ENCODE measurements at places on chromosomes 4 and X. TPM values are rescaled to one million over a fixed set of nuclear protein-coding genes. Genes with fewer than 3 reads are reported as not detected.
A peak's percentile ranks its signal among the peaks of the same experiment; 100 is the strongest.

GRCh38 chr4:123672987-123673386 is 276.4 kb downstream of the SPRY1 start:
- no peak for DNase-seq
- H3K36me3 ChIP-seq, result no peaks in the 10 kb centered on the region
- no peak overlapping the region for H3K27ac ChIP-seq
- no peak overlapping the region for H3K4me3 ChIP-seq
- H3K27me3 ChIP-seq, result no peaks in the 10 kb centered on the region

DNA sequence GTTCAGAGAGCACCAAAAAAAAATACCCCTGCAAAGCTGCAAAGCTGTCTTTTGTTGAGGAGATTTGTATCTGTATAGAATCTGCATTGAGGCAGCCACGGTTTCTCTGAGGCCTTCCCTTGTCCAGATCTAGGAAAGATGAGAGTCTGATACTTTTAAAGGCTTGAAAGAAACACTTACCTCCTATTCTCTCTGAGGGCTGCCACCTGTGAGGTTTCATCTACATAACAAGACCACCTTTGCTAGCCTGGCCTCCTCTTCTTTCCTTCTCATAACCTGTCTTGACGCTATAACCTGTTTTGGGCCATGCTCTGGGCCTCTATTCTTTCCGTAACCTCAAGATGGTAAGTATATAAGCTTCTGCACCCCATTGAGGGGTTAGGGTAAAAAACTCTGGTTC is 779.6 kb upstream of the HTR2C start:
- no peak for DNase-seq
- no peaks in the 10 kb centered on the region for H3K27me3 ChIP-seq

GRCh38 chr4:113582737-113583136 is 178.8 kb downstream of the CAMK2D start:
- no peak overlapping the region for H3K4me3 ChIP-seq
- peak; percentile 79 for DNase-seq
- H3K36me3 ChIP-seq, result no peaks in the 10 kb centered on the region
- H3K27ac ChIP-seq, result peak overlapping the region; percentile 82
- no peaks in the 10 kb centered on the region for H3K27me3 ChIP-seq

DNA sequence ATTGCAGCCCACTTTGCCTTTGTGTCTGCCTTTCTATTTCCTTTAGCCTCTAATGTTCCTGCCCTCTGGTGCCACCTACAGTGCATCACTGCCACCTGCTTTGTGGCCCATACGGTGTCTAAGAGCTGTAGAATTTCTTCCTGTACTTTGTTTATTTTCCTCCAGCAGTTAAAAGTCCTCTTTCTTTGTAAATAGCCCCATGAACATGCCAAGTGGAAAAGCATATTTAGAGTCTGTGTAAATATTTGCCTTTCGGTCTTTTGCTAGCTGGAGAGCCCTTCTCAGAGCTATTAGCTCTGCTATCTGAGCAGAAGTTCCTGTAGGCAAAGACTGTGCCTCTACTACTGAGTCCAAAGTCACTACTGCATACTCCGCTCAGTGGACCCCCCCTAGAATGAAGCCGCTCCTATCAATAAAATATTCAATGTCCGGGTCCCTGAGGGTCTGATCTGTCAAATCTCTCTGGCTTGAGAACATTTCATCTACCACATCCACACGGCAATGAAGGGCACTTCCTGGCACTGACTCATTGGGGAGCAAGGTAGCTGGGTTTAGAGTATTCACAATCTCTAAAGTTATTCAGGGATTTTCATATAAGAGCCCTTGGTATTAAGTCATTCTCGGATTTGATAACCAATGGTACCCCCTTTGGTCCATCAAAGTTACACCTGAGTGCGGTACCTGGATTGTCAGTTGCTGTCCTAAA is 36.3 kb downstream of the SULT1E1 start:
- no peaks in the 10 kb centered on the region for H3K36me3 ChIP-seq
- H3K27ac ChIP-seq, result no peak overlapping the region
- no peak overlapping the region for H3K4me3 ChIP-seq
- no peaks in the 10 kb centered on the region for H3K27me3 ChIP-seq
- H3K4me1 ChIP-seq, result no peaks in the 10 kb centered on the region

DNA sequence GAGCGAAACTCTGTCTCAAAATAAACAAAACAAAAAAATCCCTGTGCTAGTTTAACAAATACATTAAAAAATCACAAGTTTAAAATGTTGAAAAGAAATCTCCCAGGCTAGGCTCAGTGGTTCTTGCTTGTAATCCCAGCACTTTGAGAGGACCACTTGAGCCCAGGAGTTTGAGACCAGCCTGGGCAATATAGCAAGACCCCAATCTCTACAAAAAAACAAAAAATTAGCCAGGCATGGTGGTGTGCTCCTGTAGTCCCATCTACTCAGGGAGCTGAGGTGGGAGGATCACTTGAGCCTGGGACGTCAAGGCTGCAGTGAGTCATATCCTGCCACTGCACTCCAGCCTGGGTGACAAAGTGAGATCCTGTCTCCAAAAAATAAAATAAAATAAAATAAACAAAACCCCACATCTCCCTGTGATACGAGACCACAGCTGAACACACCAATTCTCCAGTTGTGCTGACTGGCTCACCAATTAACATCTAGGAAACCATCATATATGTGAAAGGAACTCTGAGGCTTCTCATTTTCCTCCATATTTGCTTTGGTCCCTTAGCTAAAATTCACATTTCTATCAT is 7.3 kb downstream of the RPS4X start:
- no peak for DNase-seq
- H3K27me3 ChIP-seq, result no peaks in the 10 kb centered on the region
- peaks cover 4% of the 10 kb centered on the region for H3K36me3 ChIP-seq
- no peaks in the 10 kb centered on the region for H3K4me1 ChIP-seq
- H3K27ac ChIP-seq, result peak overlapping the region; percentile 32

GRCh38 chrX:15500497-15500966 is at the start of gene BMX:
Gene BMX (plus strand): TSS chrX:15500807. CDS start chrX:15508354, 7,547 bp downstream.
- DNase-seq, result no peak
- no peaks in the 10 kb centered on the region for H3K36me3 ChIP-seq
- peak within 1 kb of the TSS; percentile 15 for H3K4me3 ChIP-seq
- H3K4me1 ChIP-seq, result peaks cover 8% of the 10 kb centered on the region
- no peak within 1 kb of the TSS for H3K27ac ChIP-seq
- no peaks in the 10 kb centered on the region for H3K27me3 ChIP-seq

DNA sequence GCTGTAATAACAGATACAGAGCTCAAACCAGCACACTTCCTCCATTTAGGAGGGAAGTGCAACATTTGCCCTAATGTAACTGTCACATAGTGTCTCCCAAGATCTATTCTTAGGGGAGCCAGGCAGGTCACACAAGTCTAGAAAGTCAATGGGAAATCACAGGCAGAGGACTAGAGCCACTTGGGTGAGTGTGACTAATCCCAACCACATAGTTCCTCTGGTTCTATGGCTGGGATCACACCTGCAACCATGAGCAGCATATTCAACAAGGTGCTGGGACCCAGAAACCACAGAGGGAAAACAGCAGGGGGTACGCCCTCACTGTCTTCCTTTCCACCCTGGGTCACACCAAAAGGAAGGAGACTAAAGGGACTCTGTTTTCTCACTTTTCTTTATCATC is 66.8 kb upstream of the TACR3 start:
- no peak for DNase-seq
- no peak overlapping the region for H3K27ac ChIP-seq
- no peaks in the 10 kb centered on the region for H3K4me1 ChIP-seq
- H3K27me3 ChIP-seq, result no peaks in the 10 kb centered on the region

- H3K27me3 ChIP-seq, result no peaks in the 10 kb centered on the region
- no peak overlapping the region for H3K4me3 ChIP-seq
- no peak for DNase-seq
- H3K4me1 ChIP-seq, result no peaks in the 10 kb centered on the region
- H3K36me3 ChIP-seq, result no peaks in the 10 kb centered on the region
- no peak overlapping the region for H3K27ac ChIP-seq
These were observed 280.1 kb upstream of the ZFP42 start for GRCh38 chr4:187715466-187715865.

DNA sequence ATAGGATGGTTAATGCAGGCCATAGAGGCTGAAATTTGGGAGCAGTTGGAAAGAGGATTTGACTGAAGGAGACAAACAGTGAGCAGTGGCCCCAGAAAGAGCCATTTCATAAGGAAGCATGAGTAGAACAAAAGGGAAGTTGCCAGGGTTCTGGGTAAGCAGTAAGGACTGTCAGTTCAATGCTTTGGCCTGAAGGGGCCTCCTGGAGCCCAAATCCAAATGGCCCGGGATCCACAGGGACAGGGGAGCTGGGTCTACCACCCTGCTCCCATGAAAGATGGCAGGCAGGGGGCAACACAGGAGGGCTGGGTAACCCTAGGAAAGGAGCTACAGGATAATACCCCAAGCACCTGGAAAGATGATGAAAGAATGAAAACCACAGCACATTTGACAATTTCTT is 4.1 kb upstream of the INTS6L start:
- no peaks in the 10 kb centered on the region for H3K27me3 ChIP-seq
- H3K27ac ChIP-seq, result no peak overlapping the region
- H3K4me3 ChIP-seq, result no peak overlapping the region
- no peaks in the 10 kb centered on the region for H3K4me1 ChIP-seq
- H3K36me3 ChIP-seq, result no peaks in the 10 kb centered on the region

DNA sequence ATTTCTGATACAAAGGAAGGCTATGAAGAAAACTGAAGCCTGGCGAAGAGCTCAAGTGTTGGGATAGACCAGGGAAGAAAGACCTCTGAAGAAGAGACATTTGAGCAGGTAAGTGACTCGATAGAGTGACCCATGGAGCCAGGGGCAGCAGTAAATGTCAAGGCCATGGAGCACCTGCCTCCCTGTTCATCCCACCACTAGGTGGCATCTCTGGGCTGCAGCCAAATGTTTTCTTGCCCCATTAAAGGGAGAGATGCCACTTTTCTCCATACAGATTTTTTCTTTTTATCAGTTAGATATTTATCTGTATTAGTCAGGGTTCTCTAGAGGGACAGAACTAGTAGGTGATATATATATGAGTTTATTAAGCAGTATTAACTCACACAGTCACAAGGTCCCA is 4.9 kb upstream of the ZNF81 start:
- no peak overlapping the region for H3K27ac ChIP-seq
- H3K4me1 ChIP-seq, result peaks cover 6% of the 10 kb centered on the region
- no peaks in the 10 kb centered on the region for H3K36me3 ChIP-seq
- H3K27me3 ChIP-seq, result no peaks in the 10 kb centered on the region
- H3K4me3 ChIP-seq, result no peak overlapping the region
- peak; percentile 21 for DNase-seq

DNA sequence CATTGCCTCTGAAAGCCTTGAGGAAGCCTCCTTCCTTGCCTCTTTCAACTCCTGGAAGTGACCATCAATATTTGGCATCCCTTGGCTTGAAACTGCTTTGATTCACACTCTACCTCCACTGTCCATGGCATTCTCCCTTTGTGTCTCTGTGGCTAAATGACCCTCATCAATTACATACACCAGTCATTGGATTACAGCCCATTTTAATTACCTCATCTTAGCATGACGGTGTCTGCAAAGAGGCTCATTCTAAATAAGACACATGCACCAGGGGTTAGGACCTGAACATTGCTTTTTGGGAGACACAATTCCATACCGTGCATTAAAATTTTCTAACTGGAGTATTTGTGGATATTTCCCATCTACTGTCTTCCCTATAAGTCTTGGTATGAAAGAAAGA is 60.7 kb upstream of the FAM9A start:
- H3K27ac ChIP-seq, result no peak overlapping the region
- H3K4me1 ChIP-seq, result no peaks in the 10 kb centered on the region
- H3K4me3 ChIP-seq, result no peak overlapping the region
- no peaks in the 10 kb centered on the region for H3K36me3 ChIP-seq

DNA sequence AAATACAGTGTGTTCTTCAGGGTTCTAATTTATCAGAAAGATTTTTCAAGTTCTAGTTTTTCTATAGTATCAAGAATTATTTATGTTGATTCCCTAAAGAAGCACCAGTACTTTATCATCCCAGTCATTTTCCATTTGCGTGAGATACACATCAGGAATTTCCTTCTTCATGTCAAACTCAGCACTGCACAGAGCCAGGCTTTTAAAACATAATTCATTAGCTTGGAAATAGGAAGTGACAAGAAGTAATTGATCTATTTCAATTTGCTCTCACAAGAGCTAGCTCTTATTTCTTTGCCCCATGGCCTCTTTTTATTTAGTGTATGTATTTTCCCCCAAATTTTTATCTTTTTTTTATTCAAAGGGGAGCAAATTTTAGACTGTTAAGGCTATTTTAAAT is 13.0 kb upstream of the SLC10A4 start:
- H3K27ac ChIP-seq, result no peak overlapping the region
- H3K4me3 ChIP-seq, result no peak overlapping the region
- DNase-seq, result no peak
- H3K27me3 ChIP-seq, result no peaks in the 10 kb centered on the region

- no peaks in the 10 kb centered on the region for H3K36me3 ChIP-seq
- H3K4me3 ChIP-seq, result peak overlapping the region; percentile 90
- peak overlapping the region; percentile 95 for H3K27ac ChIP-seq
- no peak for DNase-seq
- peaks cover 28% of the 10 kb centered on the region for H3K4me1 ChIP-seq
These were observed 796 bp upstream of the ZNF141 start for GRCh38 chr4:336893-337142.

GRCh38 chr4:83212041-83212851 is 72.4 kb downstream of the COQ2 start:
- H3K4me1 ChIP-seq, result peaks cover 23% of the 10 kb centered on the region
- no peaks in the 10 kb centered on the region for H3K27me3 ChIP-seq
- H3K36me3 ChIP-seq, result no peaks in the 10 kb centered on the region
- DNase-seq, result no peak

DNA sequence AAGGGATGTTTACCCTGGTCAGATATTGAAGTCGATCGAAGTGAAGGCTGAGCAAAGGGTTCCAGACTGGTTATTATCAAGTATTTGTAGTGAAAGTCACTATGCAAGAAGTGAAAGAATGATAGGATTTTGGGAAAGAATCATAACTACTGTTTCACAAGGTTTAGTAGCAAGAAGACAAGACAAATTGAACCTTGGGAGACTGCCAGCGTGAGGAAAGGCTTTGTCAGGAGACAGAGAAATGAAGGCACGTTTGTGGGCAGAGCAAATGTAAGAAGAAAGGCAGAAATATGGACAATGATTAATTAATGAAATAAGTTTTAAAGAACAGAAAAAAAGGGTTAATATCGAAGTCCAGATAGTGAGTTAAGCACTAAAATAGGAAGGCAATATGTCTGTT is 456.8 kb downstream of the TRIML1 start:
- H3K4me1 ChIP-seq, result no peaks in the 10 kb centered on the region
- no peaks in the 10 kb centered on the region for H3K36me3 ChIP-seq
- no peak for DNase-seq
- H3K27ac ChIP-seq, result no peak overlapping the region

TLR3 gene
- total RNA-seq, result 2.1 TPM

ASIC5 gene
- not detected for total RNA-seq

PNMA6F gene
- total RNA-seq, result not detected

ADH1A gene
- not detected for total RNA-seq

HSD17B13 gene
- not detected for total RNA-seq

ZCCHC12 gene
- total RNA-seq, result 0.61 TPM

Data from heart left ventricle (tissue), 16 donors.